ENCODE measurements at places on chromosomes 4 and X.

- no peak for DNase-seq
These were observed 64.7 kb downstream of the ARHGEF9 start for GRCh38 chrX:63720293-63720692.

GRCh38 chr4:18034099-18034498 lies 12.5 kb upstream of the LCORL start:
- DNase-seq: no peak

DNA sequence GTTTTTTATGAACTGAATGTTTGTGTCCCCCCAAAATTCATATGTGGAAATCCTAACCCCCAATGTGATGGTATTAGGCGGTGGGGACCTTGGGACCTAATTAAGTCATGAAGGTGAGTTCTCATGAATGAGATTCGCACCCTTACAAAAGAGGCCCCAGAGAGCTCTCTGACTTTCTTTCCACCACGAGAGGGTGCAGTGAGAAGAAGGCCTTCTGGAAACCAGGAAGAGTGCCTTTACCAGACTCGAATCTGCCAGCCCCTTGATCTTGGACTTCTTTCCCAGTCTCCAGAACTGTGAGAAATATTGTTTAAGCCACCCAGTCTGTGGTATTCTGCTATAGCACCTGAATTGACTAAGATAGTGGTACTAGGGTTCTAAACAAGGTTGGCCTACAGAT lies 40.8 kb downstream of the STK26 start:
- no peak for DNase-seq

- no peak for DNase-seq
These were observed 669 bp downstream of the IRF2 start for GRCh38 chr4:184473499-184474262.

DNA sequence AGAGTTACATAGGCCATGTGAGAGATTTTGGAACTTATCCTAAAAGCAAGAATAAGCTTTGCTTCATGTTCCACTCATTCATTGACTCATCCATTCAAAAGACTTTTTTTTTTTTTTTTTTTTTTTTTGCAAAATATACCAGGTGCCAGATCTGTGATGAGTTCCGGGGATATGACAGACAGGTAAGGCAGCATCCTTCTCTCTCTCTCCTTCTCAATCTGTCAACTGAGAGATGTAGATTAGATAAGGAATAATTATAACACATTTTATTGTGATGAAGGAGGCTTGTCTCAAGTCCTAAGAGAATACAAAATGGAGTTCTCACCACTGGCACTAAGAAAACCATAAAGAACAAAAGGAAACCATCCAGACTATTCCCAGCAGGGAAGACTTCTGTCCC lies 190.2 kb upstream of the CPEB2 start:
- no peak for DNase-seq

DNA sequence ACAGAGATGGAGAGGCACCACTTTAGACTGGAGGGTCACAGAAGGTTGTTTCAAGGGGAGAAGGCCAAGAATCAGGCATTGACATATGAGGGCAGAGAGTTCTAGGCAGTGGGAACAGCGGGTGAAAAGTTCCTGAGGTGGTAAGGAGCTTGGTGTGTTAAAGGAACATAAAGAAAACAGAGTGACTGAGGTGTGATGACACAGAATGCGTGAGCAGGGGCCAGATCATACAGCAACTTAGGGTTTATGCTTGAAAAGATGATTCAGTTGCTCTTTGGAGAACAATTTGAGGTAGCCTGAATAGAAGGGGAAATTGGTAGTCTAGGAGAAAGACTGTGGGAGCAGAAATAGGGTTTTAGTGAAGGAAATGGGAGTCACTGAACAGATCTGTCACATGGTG lies 179.2 kb downstream of the AMELX start:
- no peak for DNase-seq

DNA sequence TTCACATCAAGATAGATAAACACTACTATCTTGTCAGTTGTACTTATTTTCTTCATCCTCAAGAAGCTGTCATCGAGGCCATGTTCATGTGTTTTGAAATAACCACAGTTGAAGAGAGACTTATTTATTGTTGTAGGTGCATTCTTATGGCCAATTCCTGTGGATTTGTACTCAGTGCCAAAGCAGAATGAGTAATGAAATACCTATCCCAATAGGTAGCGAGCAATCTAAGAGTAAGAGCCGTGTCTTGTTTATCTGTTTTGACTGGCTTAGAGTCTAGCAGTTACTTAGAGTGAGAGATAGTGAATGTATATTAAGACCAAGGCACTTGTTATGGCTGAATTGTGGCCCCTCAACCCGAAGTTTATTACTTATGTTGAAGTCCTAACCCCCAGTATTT lies 631.0 kb upstream of the SPANXN1 start:
- DNase-seq: no peak
